ENCODE measurements at places on chromosomes 6 and 20.

DNA sequence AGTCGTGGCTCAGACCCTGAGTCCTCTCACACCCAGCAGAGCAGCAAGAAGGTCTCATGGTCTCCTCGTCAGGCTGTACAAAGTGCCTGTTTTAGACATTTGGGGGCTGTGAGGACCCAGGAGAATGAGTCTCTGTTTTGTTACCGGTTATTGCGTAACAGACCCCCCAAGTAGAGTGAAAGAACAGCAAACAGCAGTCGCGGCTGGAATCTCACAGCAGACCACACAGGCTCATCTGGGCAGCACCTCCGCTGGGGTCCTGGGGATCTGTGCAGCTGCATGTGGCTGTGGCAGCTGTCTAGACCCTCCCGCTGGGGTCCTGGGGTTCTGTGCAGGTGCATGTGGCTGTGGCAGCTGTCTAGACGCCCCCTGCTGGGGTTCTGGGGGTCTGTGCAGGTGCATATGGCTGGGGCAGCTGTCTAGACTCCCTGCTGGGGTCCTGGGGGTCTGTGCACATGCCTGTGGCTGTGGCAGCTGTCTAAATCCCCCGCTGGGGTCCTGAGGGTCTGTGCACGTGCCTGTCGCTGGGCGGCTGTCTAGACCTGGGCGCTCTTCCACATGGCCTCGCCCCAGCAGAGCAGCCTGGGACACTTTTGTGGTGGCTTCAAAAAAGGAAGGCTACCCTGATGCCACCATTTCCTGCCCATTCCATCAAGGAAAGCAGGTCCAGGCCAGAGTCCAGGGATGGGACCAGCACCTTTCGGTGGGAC, 24.7 kb downstream of the ENTPD6 start:
- DNase-seq: no peak

DNA sequence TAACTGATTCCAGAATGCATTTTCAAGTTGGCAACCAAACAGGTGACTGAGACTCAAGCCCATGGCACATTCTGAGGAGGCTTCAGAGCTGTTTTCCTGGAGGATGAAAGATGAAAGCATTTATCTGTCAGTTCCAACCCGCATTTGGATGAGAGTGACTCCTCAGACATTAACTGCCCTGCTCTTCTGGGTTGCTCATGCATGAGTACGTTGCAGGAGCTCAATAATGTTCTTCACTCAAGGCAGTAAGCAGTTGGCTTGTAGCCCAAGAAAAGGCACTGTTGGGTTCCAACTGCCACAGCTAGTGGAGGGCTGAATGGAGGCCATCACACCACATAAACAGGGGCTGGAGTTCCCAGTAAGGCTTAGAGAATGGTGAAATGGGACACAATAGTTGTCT, 155.3 kb downstream of the FUT9 start:
- DNase-seq: no peak

DNA sequence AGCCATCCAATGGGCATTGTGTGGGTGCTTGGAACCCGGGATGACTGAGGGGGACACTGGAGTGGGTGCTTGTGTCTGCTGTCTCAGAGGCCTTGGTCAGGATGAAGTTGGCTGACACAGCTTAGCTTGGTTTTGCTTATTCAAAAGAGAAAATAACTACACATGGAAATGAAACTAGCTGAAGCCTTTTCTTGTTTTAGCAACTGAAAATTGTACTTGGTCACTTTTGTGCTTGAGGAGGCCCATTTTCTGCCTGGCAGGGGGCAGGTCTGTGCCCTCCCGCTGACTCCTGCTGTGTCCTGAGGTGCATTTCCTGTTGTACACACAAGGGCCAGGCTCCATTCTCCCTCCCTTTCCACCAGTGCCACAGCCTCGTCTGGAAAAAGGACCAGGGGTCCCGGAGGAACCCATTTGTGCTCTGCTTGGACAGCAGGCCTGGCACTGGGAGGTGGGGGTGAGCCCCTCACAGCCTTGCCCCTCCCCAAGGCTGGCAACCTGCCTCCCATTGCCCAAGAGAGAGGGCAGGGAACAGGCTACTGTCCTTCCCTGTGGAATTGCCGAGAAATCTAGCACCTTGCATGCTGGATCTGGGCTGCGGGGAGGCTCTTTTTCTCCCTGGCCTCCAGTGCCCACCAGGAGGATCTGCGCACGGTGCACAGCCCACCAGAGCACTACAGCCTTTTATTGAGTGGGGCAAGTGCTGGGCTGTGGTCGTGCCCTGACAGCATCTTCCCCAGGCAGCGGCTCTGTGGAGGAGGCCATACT, 49.4 kb downstream of the PYGB start:
- no peak for DNase-seq

DNA sequence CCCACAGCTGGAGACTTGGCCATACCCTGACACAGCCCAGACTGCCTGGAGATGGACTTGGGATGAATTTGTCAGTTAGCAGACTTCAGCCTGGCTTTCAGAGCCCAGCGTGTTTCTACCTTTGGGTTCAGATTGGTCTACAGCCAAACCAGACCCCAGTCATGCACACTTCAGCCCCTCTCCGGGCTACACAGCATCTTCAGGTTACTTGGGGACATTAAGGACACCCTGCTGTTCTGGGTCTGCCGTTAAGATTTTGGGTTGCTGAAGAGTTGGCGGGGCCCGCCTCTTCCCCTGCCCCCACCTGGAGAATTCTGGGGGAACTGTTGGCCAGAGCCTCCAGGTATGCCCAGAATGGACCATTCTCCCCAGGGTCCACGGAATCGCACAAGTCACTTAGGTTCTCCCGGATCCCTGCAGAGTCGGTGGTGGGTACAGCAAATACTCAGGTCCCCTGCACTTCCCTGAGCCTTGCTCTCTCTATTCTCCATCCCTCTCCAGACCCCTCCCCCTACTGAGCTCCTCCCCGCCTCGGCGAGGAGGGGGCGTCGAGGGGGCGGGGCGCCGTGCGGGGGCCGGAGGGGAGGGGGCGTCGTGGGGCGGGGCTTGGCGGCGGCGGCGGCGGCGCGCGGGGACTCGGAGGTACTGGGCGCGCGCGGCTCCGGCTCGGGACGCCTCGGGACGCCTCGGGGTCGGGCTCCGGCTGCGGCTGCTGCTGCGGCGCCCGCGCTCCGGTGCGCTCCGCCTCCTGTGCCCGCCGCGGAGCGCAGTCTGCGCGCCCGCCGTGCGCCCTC, at the start of gene PTK7:
TSS of gene PTK7 (plus strand) at position 645 of the 794 bp plus-strand sequence. CDS start 175 bp downstream, outside the sequence.
- DNase-seq: peak; percentile 95

- no peak for DNase-seq
Measured at GRCh38 chr6:68046302-68046701, 588.8 kb upstream of the ADGRB3 start.

- peak; percentile 26 for DNase-seq
Measured at GRCh38 chr6:28134015-28134414, 7.7 kb upstream of the ZKSCAN8 start.

DNA sequence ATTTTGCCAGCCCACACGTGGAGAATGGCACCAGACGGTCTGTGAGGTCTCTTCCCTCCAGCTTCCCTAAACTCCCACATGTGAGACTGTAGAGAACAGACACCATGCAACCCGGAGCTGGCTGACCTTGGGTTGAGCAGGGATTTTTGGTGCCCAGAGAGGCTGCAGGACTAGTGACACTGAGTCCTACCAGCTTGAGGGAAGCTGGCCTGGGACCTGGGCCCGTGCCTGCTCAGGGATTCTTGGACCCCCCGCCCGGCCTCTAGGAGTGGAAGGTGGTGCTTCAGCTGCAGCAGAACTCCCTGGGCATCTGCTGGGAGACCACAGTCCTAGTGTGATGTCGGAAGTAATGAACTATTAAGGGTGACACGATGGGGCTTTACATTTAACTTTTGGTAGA, 3.2 kb downstream of the PSMG4 start:
- no peak for DNase-seq

- no peak for DNase-seq
Measured at GRCh38 chr20:33349493-33349892, 51.8 kb downstream of the CDK5RAP1 start.

DNA sequence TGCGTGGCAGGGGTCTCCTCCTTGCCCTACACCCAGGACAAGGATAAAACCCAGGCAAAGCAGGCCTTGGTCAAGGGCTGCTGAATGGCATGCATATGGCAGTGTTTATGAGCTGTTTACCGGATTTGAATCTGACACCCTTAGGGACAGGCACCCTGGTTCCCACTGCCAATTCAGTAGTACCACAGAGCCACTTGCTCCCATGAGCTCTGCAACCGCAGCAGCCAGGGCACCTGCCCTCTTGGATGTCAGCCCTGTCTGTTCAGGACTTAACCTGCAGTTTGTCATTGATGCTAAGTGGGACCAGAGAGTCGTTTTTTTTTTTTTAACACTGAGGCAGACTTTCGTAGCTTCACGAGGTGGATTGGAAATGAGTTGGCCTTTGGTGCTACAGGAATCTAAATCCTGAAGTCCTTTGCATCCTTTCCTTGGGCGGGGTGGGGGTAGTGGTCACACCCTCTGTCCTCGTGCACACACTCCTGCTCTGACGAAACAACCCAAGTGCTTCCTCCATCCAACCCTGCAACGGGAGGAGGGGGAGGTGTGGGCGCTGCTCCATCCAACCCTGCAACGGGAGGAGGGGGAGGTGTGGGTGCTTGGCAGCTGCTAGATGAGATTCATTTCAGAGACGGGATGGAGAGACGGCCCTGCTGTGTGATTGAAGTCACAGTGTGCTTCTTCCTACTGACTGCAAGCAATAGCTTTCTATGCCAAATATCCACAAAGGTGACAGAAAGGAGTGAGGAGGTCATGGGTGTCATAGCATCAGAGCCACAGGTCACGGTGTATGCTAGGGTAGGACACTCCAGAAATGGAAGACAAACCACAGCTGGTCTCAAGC, 166.5 kb downstream of the SMOC2 start:
- DNase-seq: peak; percentile 82

- no peak for DNase-seq
Measured at GRCh38 chr6:163149279-163149848, 265.2 kb upstream of the QKI start.

- DNase-seq: no peak
Measured at GRCh38 chr6:6323352-6323751, 2.9 kb upstream of the F13A1 start.
